ENCODE measurements at places on chromosomes 4 and X. TPM values are rescaled to one million over a fixed set of nuclear protein-coding genes. Genes with fewer than 3 reads are reported as not detected.

Gene PRDM8
- 10.1 TPM for total RNA-seq

Gene UBL4A
- 59.2 TPM for total RNA-seq

Gene ARL9
- total RNA-seq = under 0.01 TPM

Gene SLC26A1
- not detected for total RNA-seq

Gene CPXCR1
- not detected for total RNA-seq

Gene DKK2
- 0.25 TPM for total RNA-seq

Gene TRIM60
- total RNA-seq = not detected

Gene SLC25A53
- 8.9 TPM for total RNA-seq

Gene ADGRL3
- total RNA-seq = 0.11 TPM

Gene NWD2
- total RNA-seq = not detected

Gene PCDH7
- total RNA-seq = 81.9 TPM

Gene ZGRF1
- total RNA-seq = 26.7 TPM

Gene ARX
- total RNA-seq = not detected

Gene DDX53
- not detected for total RNA-seq

Gene SPON2
- total RNA-seq = 281 TPM

Gene PPP4R3C
- not detected for total RNA-seq

Gene CSN1S1
- total RNA-seq = not detected

Gene MAOA
- total RNA-seq = 5.5 TPM

Gene NIPAL1
- 1.2 TPM for total RNA-seq

Gene P2RY8
- total RNA-seq = not detected

Gene PFKFB1
- not detected for total RNA-seq

Gene SH3RF1
- 31.9 TPM for total RNA-seq

Gene SPIN4
- 2.6 TPM for total RNA-seq

Gene ADAM29
- total RNA-seq = not detected

Gene IL21
- total RNA-seq = not detected

Gene SSX4
- total RNA-seq = not detected

Gene STPG2
- total RNA-seq = not detected

Gene BEND4
- total RNA-seq = 0.12 TPM

Gene CXorf58
- not detected for total RNA-seq

Gene NHSL2
- 1.4 TPM for total RNA-seq

Gene H2BW2
- total RNA-seq = not detected

Gene BMX
- total RNA-seq = 0.11 TPM

Gene PF4V1
- 0.33 TPM for total RNA-seq

Gene TNMD
- not detected for total RNA-seq

Gene NAP1L5
- 9.5 TPM for total RNA-seq

Gene CT45A9
- total RNA-seq = not detected

Gene CLIC2
- 6.2 TPM for total RNA-seq

Gene SSX4B
- total RNA-seq = not detected

Gene SNCA
- total RNA-seq = 21.2 TPM

Gene TCEANC
- total RNA-seq = 3.2 TPM

Gene GABRA4
- not detected for total RNA-seq

Gene SHROOM2
- total RNA-seq = 0.75 TPM

Gene UGT2A1
- not detected for total RNA-seq

Gene ADH7
- total RNA-seq = not detected

Gene LRAT
- not detected for total RNA-seq

Gene TGIF2LX
- not detected for total RNA-seq

Gene EGF
- total RNA-seq = 1.3 TPM

Gene TASL
- not detected for total RNA-seq

Gene PDLIM3
- 5.2 TPM for total RNA-seq

Gene SULT1E1
- 0.33 TPM for total RNA-seq

Gene CYLC1
- not detected for total RNA-seq

Gene GATB
- 27.3 TPM for total RNA-seq

Gene SLC6A14
- total RNA-seq = not detected
